IPS DF 6.9 (cell line): ENCODE measurements at places on chromosomes 5 and 9.

DNA sequence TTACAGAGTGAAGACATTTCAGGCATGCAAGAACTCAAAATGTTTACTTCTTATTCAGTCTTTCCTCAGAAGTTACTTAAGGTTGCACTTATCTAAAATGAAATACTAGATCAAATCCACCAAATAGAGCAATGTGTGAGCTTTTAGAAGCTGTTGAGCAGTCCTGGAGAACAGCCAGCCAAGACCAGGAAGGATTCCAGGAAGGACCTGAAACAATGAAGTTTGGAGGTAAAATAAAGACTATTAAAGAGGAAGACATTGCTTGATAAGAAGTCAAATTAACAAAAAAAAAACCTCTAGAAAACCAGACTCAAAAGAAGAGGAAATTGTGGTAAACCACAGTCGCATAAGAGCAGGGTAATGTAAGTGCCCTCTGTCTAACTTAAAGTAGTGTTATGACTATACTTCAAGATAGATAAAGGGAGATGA, 156.2 kb upstream of the S1PR3 start:
- no peak for DNase-seq

GRCh38 chr5:177429248-177430040, 3.0 kb downstream of the GRK6 start:
- DNase-seq, result no peak

GRCh38 chr5:130796902-130797301, 368.2 kb downstream of the HINT1 start:
- DNase-seq, result no peak

GRCh38 chr5:112586596-112587062, 151.1 kb upstream of the APC start:
- no peak for DNase-seq

- no peak for DNase-seq
These were observed 7.6 kb downstream of the FGD3 start for GRCh38 chr9:92954886-92955285.

GRCh38 chr5:157198277-157198986, 17.8 kb downstream of the ITK start:
- no peak for DNase-seq

- DNase-seq, result no peak
These were observed 15.5 kb downstream of the TYRP1 start for GRCh38 chr9:12708562-12709298.

- DNase-seq, result no peak
These were observed 695 bp upstream of the ANXA6 start for GRCh38 chr5:151158287-151158661.

GRCh38 chr9:93054758-93055704, 3.5 kb upstream of the SUSD3 start:
- DNase-seq, result no peak

DNA sequence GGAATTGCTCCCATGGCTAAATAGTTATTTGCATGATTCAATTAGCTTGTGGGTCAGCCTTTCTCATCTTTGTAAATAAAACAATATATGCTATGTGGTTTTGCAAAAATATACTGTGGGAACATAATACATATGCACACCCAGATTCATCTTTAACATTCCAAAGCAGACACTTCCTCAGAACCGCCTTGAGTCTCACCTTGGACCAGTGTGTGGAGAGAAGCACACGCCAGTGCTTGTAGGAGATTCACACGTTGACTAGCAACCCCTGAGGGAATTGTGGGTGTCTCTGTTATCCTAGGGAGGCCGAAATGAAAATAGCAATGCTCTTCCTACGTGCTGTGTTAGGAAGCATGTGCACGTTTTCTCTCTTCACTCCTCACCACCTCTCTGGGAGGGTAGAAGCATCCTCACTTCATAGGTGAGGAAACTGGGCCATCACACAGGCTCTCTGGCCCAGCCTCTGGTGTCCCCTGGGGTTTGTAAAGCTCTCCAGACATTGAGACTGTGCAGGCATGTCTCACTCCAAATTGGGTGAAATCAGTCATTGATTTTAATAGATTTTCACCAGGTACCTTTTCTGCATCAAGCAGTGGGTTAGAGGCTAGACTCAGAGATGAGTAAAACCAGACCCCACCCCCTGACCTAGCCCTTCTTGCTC, 221.7 kb downstream of the PBX3 start:
- DNase-seq, result no peak

DNA sequence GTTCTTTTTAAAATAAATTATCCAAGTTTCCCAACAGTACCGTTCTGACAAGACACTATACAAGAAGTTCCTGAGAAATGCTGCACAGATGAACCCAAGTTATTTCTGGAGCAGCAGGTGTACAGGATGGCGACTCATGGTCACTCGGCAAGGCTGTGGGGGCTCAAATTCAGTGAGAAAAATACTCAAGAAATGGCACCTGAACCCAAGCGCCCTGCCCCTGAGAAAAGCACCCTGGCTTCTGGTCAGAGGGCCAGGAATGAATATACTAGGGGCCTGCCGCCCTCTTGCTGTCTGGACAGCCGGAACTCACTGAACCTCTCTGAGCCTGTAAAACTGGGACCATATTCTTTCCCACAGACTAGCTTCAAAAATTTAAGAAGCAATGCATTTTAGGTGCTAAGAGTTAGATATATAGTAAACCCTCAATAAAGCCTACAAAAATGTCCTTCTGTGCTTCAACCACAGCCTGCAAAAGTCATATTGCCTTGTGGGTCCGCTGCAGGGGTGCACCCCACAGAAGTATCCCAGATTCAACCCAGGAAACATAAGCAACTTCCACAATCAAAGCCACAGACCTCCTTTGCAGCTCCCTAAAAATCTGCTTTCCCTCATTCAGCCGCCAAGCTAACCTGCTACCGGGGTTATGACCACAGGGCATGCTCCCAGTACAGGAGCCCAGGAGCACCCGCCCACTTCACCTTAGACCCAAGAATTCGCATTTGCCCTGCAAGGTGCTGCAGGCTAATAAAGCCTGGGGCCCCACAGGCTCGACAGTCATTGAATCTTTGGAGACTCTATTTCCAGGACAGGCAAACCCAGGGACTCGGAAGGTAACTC, 1.4 kb downstream of the RAPGEF1 start:
- no peak for DNase-seq

DNA sequence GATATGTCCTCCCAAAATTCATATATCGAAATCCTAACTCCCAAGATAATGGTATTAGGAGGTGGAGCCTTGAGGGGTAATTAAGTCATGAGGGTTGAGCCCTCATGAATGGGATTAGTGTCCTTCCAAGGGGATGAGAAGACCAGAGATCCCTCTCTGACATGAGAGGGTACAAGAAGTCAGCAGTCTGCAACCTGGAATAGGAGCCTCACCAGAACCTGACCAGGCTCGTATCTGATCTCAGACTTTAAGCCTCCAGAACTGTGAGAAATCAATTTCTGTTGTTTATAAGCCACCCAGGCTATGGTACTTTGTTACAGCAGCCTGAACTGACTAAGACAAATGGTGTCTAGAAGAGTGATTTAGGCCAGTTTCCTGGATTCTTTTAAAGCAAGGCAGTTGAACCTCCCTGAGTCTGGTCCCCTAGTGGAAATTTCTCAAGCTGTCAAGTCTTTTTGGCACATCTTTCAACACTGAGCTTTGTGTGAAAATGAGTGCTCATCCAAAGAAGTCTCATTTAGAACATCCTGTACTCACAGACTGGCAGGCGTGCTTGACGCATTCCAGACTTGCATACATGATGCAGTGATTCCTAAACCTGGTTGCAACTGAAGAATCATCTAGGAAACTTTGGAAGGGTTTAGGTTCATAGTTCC, 254.8 kb upstream of the PPP1R2B start:
- DNase-seq, result no peak

DNA sequence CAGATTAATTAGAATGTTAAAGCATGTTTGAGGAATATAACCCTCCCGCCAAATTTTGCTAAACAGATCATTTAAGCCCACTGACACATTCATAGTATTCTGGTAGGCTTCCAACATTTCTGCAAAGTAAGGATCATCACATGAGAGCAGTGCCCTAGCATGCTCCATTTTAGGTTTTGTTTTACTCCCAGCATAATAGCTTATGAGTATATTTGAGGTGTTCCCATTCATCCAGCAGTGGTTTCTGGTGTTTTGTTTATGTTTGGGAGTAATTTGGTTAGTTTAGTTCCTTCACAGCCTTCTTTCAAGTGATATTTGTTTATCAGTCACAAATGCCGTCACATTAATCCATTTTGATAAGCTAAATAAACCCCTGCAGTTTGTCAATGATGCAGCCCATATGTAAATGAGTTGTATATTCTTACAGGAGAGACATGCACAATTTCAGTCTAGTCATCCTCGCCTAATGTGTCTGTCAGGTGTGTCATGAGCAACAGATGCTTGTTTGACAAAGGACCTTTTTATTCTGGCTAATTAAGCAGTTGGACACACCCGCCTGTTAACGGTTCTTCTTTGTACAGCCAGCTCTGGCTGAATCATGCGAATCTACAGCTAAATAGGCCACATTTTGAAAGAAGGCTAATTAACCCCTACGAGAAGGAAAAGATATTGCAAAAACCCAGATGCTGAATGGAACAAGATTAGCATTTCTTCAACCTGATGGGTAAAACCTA, 124.4 kb downstream of the RFX3 start:
- DNase-seq, result no peak

- DNase-seq, result no peak
These were observed 66.7 kb downstream of the DAB2IP start for GRCh38 chr9:121718084-121718483.

DNA sequence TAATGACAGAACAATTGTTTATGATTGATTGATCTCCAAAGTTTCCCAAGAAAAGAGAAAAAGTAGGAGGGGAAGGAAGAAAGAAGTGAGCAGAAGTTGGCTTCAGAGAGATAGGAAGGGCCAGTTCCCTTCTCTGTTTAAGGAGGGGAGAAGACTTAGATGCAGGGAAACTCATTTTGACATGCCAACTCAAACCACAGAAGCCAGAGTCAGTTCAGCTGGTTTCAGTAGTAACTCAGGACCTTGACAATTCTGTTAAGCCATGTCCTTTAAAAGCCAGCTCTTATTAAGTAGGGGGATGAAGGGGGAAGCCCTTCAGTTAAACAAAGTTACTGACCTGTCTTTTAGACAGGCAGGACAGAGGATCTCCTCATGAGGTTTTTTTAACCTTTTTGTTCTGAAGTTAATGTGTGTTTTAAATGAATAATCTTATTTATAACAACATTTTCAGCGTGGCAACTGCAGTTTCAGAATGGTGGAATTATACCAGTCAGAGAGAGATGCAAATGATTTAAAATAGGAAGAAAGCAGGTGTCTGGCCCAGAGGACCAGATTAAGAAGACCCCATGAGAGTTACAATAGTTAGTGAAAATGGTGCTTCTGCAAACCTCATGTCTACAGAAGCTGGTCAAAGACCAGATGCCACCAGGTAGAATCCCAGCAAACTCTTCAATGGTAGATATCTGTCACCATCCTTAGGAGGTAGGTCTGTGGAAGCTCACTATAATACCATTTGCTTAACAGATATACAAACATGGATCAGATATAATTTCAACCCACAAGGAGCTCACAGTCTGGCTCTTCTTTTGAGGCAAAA, 29.3 kb upstream of the ABL1 start:
- no peak for DNase-seq

GRCh38 chr9:131668057-131668438, 71.8 kb downstream of the RAPGEF1 start:
- no peak for DNase-seq

- no peak for DNase-seq
These were observed 9.6 kb upstream of the OR5C1 start for GRCh38 chr9:122779181-122779580.

- DNase-seq, result no peak
These were observed 442 bp downstream of the ZNF510 start for GRCh38 chr9:96777426-96777864.

DNA sequence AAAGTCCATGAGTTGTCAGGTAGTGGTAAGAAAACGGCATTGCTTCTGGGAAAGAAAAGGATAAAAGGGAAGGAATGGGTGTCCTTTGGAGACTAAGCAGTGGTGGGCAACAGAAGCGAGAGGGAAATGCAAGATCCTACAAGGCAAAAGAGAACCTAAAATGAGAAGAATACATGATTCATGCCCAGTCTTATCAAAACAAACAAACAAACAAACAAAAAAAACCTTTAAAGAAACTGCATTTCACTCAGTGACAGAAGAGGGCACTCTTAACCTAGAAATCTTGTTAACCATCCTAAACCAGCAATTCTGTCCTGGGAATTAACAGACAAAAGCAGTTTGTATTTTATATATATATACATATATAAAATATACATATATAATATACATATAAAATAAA, 88.5 kb downstream of the SUSD1 start:
- DNase-seq, result no peak

DNA sequence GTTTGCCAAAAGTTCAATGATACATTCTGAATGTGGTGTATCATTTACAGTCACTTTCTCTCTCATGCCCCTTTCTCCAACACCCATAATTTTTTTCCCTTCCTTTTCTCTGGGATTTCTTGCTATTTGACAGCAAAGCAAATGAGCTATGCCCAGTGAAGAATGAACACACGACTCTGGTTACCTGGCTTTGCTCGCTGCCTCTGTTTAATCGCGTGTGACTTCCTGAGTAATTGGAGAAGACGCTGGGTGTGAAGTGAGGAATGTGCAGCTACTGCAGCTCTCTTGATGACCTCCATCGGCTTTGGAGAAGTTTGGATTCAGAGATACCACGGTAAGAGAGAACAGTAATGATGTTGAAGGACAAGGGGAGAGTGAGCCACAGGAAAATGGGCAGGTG, 651.8 kb downstream of the KIF4B start:
- DNase-seq, result no peak

- DNase-seq, result no peak
These were observed 694 bp downstream of the RMI1 start for GRCh38 chr9:83981126-83981871.

DNA sequence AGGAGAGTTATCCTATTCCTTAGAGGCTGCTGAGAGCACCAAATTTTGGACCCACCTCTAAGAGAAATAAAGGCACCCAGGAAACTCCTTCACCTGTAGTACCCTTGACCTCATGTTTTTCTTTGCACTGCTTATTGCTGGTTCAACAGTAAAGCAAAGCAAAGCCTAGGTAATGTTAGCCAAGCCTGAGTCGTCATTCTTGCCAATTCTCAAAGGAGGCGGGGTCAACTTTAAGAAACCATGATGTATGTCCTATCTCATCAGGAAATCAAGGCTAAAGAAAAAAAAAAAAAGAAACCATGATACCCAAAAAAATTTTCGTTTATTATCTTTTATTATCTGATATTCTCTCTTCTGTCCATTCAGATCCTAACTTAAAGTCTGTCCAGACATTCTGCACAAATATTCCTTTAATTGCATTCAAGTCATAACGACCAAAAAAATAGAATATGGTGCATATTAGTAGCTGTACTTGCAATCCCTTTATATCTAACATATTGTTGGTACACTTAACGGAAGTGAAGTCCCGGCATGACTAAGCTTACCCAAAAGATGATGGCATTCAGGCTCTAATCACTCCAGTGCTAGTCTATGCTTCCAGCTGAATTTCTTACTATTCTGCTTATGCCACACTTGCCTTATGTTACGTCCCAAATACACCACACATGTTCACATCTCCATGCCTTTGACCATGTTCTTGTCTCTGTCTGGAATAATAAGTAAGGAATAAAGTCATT, 1.8 kb downstream of the AUH start:
- DNase-seq, result no peak

- no peak for DNase-seq
These were observed 189.1 kb downstream of the RANBP17 start for GRCh38 chr5:171050916-171051315.

GRCh38 chr9:132978451-132979131, at the start of gene GFI1B:
TSS of gene GFI1B (plus strand) at chr9:132978694. CDS start at chr9:132986679, 7,985 bp downstream.
- no peak for DNase-seq
